ENCODE measurements at places on chromosomes 5 and 9.

- no peak for DNase-seq
Measured at GRCh38 chr5:171850324-171850947, 64.8 kb downstream of the SMIM23 start.

DNA sequence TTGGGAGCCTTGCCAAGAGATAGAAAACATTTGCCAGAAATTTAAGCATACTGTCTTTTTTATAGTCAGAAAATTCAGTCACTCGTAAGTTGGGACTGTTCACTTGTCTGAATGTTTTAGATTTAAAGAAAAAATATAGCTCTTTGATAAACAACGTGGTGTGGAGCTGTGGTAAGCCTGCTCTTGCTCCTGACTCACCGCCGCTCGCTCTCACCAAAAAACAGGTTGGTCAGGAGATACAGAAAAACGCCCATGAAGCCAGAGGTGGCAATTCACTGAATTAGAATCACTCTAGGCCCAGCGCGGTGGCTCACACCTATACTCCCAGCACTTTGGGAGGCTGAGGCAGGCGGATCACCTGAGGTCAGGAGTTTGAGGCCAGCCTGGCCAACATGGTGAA, 6.2 kb downstream of the LNPEP start:
- DNase-seq, result no peak

GRCh38 chr9:106207298-106207697, 513.0 kb downstream of the TMEM38B start:
- no peak for DNase-seq

- no peak for DNase-seq
Measured at GRCh38 chr5:175163586-175164275, 280.3 kb downstream of the DRD1 start.

GRCh38 chr9:113559834-113560800, 96.6 kb downstream of the RGS3 start:
- no peak for DNase-seq

DNA sequence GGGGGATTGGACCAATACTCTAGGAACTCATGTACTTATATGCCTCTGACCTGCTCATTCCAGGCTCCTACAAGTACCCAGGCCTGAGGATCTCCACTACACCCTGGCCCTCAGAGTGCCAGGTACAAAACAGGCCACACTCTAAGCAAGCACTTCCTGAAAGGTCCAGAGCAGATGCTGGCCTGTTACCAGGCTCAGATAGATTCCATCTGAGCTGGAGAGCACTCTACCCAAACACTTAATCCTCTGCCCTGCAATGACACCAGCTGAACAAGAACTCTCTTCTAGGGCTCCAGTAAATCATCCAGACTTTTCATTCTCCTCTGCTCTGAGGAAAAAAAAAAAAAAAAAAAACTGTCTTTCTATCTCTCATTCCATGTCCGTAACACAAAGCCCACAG, 2.9 kb downstream of the P4HA2 start:
- no peak for DNase-seq

All from NCI-H1092 treated with DMSO at 0.1 percent for 48 hours (cell line).